Stimulated activated CD4-positive, alpha-beta T cell treated with anti-CD3 and anti-CD28 coated beads, Interleukin-4, amount 100 ng/mL, for 48 hours (primary cell): ENCODE measurements at places on chromosomes 2 and 18.
A peak's percentile ranks its signal among the peaks of the same experiment; 100 is the strongest.

GRCh38 chr2:136378712-136379595, 261.0 kb upstream of the CXCR4 start:
- peak; percentile 59 for DNase-seq

DNA sequence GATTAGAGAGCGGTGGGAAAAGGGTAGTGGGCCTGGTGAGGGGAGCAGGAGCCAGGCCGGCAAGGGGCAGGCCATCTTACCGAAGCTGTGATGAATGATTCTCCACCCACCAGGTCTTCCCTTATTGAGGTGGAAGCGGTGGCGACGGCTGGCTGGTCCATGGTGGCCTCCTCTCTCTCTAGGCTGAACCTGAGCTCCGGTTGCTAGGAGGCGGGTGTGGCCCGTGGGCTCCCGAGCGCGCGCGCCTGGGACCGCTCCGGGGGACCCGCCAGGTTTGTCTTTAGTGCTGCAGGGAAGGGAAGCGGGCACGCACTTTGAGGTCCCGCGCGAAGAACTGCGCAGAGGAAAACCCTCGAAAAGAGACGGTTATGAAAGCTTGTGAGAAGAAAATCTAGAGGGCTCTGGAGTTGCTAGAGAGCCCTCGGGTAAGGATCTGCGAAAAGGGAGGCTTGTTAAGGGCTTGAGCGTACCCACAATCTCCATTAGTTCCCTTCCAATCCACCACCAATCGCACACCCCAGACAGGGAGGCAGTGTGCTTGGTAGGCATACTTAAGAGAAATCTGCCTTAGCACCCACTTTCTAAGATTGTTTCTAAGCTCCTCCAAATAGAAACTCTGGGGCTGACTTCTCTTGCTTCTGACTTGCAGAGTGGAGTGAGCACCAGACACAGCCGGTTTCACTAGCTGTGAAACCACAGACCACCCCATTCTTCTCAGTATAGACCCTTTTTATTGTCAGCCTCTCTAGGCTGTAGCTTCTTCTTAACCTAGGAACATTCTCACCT, at the start of gene STPG4:
Gene STPG4, minus strand, starts transcription at position 218 of the 786 bp plus-strand sequence. Its CDS starts 57 bp downstream, at position 161.
- DNase-seq: no peak

DNA sequence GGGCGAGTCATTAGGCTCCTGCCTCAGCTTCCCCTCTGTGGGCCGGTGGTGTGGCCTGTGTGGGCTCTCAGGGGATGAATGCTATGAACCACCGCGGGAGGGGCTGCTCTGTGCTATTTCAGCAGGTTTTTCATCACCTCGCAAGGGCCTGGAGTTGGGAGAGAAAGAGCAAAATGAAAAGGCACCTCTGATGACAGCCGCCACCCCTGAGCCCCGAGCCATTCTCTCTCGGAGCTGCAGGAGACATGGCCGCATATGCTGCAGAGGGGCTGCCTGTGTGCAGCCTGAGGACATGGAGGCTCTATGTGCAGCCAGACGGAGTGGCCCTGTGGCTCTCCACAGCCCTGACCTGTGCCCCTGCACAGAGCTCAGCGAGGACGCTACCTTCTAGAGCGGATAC, 96.2 kb upstream of the CTDP1 start:
- no peak for DNase-seq

GRCh38 chr2:231425811-231426703, 30.5 kb downstream of the B3GNT7 start:
- no peak for DNase-seq

DNA sequence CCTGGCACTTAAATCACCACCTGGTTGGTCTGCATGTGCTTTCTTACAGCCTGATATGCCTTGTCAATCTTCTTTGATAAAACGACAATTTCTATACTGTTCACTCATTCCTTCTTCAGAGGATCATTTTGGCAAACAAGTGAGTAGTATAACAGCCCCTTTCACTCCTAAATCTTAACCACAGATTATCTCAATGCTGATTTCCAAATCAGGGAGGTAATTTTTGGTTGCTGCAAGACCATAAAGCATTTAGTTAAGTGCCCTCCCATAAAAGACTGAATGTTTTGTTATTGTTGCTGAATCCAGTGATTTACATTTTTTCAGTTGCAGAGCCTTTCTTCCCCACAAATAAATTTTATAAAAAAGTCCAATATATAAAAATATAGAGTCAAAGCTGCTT, 129.2 kb upstream of the CYP26B1 start:
- no peak for DNase-seq

- DNase-seq: no peak
Observed at GRCh38 chr18:7023581-7023980, 94.0 kb downstream of the LAMA1 start.

- no peak for DNase-seq
Observed at GRCh38 chr18:42187611-42188380, 232.8 kb downstream of the PIK3C3 start.

GRCh38 chr2:42147641-42148274, 21.4 kb upstream of the EML4 start:
- no peak for DNase-seq

DNA sequence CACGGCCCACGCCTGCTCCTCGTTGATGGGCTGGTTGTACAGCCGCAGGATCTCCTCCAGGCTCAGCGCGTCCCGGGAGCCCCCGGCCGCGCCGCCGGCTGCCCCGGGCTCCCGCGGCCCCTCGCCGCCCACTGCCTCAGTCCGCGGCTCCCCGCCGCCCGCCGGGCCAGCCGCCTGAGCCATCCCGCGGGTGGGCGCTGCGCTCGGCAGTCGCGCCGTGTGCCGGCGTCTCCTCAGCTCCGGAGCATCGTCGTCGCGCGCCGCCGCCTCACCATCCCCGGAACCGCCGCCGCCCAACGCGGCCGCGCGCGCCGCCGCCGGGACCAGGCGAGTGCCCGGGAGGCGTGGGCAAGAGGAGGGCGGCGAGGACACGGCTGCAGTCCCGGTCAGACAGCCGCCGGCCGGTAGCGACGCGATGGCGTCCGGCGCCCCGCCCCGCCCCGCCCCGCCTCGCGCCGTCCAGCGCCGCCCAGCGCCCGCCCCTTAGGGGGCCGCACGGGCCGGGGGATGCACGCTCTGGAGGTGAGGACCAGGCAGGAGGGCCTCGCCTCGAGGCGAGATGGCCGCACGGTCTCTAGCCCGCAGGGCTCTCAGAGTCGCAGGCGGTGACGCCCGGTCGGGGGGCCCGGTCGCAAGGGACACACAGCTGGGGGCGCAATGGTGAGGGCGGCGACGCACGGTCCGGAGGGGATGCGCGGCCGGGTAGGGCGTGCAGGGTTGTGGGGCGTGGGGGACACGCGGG, at the start of gene SPIRE1:
Gene SPIRE1, minus strand, starts transcription at position 424 of the 742 bp plus-strand sequence. Its CDS starts 241 bp downstream, at position 183.
- DNase-seq: peak; percentile 20

- no peak for DNase-seq
Observed at GRCh38 chr2:63484901-63485300, 103.4 kb downstream of the WDPCP start.
